ENCODE measurements at places on chromosomes 11 and 22. TPM values are rescaled to one million over a fixed set of nuclear protein-coding genes. Genes with fewer than 3 reads are reported as not detected.

GRCh38 chr11:1848640-1849430 is 4.0 kb upstream of the LSP1 start:
- no peak for DNase-seq
- H3K27ac ChIP-seq = no peak overlapping the region
- no peaks in the 10 kb centered on the region for H3K27me3 ChIP-seq
- no peak overlapping the region for H3K4me3 ChIP-seq

GRCh38 chr11:6249770-6250555 is 9.7 kb upstream of the CCKBR start:
- H3K4me3 ChIP-seq = no peak overlapping the region
- H3K4me1 ChIP-seq = no peaks in the 10 kb centered on the region

GRCh38 chr22:29633514-29634312 is 30.3 kb downstream of the NF2 start:
- H3K27ac ChIP-seq = no peak overlapping the region
- peaks cover 1% of the 10 kb centered on the region for H3K36me3 ChIP-seq
- DNase-seq = no peak
- H3K4me3 ChIP-seq = no peak overlapping the region

DNA sequence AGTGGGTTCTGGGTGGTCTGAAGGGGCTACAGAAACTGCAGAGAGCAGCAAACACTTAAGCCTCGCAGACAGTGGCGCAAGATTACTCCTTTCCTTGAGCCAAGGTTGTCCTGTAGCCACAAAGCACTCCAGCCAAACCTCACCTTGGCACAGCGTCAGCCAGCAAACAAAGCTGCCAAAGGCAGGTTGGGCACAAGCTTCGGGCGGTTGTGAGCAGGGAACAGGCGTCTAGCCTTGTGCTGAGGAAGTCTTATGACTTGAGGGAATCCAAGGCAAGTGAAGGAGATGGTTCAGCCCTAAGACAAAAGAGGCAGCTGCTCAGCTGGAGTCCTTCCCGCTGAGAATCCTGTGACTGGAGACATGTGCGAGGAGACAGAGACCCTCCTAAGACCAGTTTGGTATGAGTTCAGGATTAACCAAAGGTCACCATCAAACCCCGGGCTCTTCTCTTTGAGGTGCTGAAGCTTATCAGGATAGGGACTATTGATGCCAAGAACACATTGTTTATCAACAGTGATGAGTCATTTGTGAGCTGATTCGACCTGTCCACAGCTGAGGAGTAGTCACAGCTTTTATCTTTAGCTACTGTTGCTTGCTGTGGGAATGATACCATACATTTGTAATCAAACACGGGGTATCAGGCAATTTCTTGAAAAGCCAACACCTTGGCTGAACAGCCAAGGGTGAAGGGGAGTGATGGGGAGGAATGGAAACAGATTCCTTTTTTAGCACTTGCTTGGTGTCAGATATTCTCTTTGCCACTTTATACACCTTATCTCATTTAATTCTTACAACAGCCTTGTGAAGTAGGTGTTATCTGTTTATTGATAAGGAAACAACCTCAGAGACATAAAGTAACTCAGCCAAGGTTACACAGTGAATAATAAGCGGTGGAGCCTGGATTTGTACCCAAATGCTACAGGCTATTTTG is 4.6 kb downstream of the ADM start:
- H3K36me3 ChIP-seq = no peaks in the 10 kb centered on the region
- H3K4me3 ChIP-seq = no peak overlapping the region
- DNase-seq = no peak

DNA sequence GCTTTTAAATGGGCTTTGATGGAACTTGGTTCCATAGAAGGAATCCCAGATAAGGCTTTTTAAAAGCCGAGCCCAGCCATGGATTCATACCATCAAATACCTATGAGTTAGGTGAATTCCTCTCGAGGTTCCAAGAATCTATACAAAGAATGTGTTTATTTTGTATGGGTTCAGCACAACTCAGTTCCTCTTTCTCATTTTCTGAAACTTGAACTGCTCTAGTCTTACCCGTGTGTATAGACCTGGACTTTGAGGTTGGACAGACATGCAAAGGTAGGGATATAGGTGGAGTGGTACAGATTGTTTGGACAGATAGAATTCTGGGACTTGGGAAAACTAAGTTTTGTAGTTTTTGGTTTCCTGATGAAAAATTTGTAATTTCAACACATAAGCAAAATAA is 97.9 kb downstream of the PGR start:
- H3K4me1 ChIP-seq = peaks cover 6% of the 10 kb centered on the region
- no peak overlapping the region for H3K4me3 ChIP-seq
- H3K27me3 ChIP-seq = no peaks in the 10 kb centered on the region
- H3K36me3 ChIP-seq = no peaks in the 10 kb centered on the region

- no peak overlapping the region for H3K4me3 ChIP-seq
- peaks cover 5% of the 10 kb centered on the region for H3K4me1 ChIP-seq
- no peak overlapping the region for H3K27ac ChIP-seq
- H3K27me3 ChIP-seq = no peaks in the 10 kb centered on the region
These were observed 95.6 kb upstream of the E2F8 start for GRCh38 chr11:19336331-19336730.

- no peak for DNase-seq
- H3K27ac ChIP-seq = no peak overlapping the region
- peaks cover 4% of the 10 kb centered on the region for H3K4me1 ChIP-seq
- no peaks in the 10 kb centered on the region for H3K27me3 ChIP-seq
These were observed 113.5 kb upstream of the IGLL5 start for GRCh38 chr22:22773979-22774604.

DNA sequence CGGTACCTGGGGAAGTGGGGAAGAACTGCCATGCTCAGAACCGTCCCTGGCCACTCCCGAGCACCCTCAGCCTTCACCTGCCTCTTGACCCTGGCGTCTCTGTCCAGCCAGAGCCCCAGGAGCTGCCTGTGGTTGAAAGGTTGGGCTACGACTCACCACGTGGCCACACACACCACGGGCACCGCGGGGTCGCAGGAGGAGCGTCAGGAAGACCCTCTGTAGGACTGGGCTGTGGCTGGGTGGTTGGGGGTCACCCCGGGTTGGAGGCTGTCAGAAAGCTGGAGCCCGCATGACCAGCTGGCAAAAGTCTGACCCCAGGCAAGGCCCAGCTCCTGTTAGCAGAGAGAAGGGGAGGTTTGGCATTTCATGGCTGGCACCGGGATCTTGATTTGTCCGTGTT is 11.5 kb downstream of the KRTAP5-5 start:
- no peak overlapping the region for H3K27ac ChIP-seq
- DNase-seq = no peak
- H3K4me1 ChIP-seq = no peaks in the 10 kb centered on the region
- no peaks in the 10 kb centered on the region for H3K36me3 ChIP-seq

DNA sequence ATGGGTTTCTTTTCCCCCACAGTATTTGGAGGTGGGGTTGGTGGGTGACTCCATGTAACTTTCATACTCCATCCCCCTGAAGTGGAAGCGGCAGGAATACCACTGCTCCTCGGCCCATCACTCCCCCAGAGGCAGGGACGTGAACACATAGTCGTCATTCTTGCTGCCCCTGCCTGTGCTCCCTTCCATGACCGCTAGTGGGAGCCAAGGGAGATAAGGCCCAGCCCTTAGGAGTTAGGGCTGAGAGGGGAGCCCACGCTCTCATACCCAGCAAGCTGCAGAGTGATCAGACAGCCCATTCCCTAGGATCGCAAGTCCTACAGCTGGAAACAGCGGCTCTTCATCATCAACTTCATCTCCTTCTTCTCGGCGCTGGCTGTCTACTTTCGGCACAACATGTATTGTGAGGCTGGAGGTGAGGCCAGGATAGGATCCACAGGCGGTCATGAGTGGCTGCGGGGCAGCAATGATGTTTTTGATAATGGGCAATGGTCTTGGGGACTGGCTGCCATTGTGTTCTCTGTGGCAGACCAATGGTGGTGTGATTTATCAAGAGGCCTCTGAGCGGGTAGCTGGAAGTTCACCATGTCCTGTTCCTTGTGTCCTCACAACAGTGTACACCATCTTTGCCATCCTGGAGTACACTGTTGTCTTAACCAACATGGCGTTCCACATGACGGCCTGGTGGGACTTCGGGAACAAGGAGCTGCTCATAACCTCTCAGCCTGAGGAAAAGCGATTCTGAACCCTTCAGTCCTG is 15.9 kb downstream of the RHOG start:
- H3K4me3 ChIP-seq = no peak overlapping the region
- peaks cover 4% of the 10 kb centered on the region for H3K36me3 ChIP-seq
- H3K27ac ChIP-seq = no peak overlapping the region

Gene ACRV1
- not detected for total RNA-seq

All from liver (tissue), 10 donors.